Fibroblast of mammary gland (primary cell): ENCODE measurements at places on chromosomes 7 and 10.

DNA sequence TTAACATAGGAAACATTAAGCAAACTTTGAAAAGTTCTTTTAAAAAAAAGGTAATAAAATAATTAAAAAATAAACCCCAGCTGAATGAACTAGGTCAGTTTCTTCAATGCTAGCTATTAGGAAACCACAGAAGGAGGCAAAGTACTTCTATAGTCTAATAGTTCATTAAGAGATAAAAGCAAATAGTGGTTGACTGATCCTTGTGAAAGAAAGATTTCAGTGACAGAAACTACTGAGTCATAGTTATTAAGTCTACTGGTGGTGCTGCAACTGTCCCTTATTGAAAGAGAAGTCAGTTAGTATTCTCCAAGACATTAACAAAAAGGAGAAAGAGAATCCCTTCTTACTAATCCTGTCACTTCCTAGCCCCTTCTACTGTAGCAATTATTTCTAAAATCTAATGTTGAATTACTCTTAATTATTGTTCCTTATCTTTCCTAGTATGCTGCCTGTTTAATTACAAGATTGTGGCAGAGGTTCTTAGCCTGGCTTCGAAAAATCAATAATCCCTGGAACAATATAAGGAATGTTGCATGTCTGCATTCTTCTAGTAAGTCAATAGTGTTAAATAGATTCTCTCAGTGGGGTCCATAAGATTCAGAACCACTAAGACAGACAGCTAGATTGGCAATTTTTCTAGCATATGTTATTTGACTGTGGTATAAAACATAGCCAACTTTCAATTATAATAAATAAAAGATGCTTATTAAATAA, 18.2 kb downstream of the TCTN3 start:
- no peak for DNase-seq

DNA sequence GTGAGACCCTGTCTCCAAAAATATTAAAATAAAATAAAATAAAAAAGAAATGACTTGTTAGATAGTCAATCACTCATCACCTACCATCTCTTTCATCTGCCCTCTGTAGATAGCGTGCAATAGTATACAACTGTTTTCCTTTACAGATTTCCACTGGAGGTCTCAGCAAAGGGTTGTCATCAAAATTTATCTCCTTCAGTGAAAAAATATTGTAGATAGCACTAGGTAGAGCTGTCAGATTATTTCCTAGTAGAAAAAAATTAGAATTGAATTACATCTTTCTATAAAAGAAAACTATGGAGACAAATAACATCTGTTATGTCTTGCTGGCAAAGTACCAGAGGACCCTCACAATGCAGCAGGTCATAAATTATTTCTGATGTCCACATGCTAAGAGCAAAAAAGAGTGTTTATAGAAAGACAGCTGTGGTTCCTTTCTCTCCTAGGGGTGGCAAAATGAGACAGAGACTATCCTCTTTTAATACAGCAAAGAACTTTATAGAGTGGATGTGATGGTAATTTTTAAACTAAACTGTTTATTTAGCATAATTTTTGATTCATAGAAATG, 16.3 kb upstream of the CYP51A1 start:
- no peak for DNase-seq

- DNase-seq, result peak; percentile 62
Measured at GRCh38 chr10:80046629-80047441, 31.6 kb upstream of the TMEM254 start.

GRCh38 chr10:91883549-91884444, 25.5 kb downstream of the FGFBP3 start:
- peak; percentile 64 for DNase-seq

- no peak for DNase-seq
Measured at GRCh38 chr10:2619472-2619871, 447.9 kb upstream of the PFKP start.

GRCh38 chr7:1907751-1908365, 237.8 kb downstream of the ELFN1 start:
- DNase-seq, result no peak

GRCh38 chr7:19017374-19017773, 100.1 kb downstream of the TWIST1 start:
- no peak for DNase-seq

GRCh38 chr10:26931223-26931622, 70.5 kb upstream of the ABI1 start:
- no peak for DNase-seq

- DNase-seq, result peak; percentile 84
Measured at GRCh38 chr10:62244785-62245467, 23.7 kb downstream of the RTKN2 start.
